GM23248 (cell line): ENCODE measurements at places on chromosomes 2 and 18. TPM values are rescaled to one million over a fixed set of nuclear protein-coding genes. Genes with fewer than 3 reads are reported as not detected.

Gene TMEM185B
- polyA plus RNA-seq = 32.3 and 33.7 TPM in 2 replicates

- DNase-seq = peak; percentile 54
Observed at GRCh38 chr2:67322353-67323001, 74.7 kb upstream of the ETAA1 start.

DNA sequence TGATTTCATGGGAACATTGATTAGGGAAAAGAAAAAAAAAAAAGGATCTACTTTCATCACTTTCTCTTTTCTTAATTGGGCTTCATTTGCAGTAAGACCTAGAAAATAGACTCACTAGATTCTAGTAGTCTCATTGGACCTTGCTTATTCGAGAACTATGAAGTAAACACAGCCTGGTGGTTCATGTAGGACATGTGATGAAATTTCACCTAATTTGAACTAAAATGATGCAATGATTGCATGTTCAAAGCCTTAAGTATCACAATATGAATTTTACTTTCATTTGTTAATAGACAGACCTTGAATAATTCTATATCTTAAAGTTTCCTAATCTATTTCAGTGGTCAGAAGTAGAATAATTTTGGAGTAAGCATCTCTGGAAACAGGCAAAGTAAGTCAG is 688.9 kb upstream of the NRXN1 start:
- DNase-seq = no peak

- DNase-seq = no peak
Observed at GRCh38 chr2:66271777-66272176, 163.1 kb upstream of the MEIS1 start.
